Hepatocyte (in vitro differentiated cells): ENCODE measurements at places on chromosomes 6 and 20. TPM values are rescaled to one million over a fixed set of nuclear protein-coding genes. Genes with fewer than 3 reads are reported as not detected.

GRCh38 chr6:88810701-88811100 is 152.7 kb downstream of the RNGTT start:
- H3K4me1 ChIP-seq: no peaks in the 10 kb centered on the region
- no peak for DNase-seq
- H3K27me3 ChIP-seq: no peaks in the 10 kb centered on the region
- H3K27ac ChIP-seq: no peak overlapping the region
- H3K36me3 ChIP-seq: no peaks in the 10 kb centered on the region

- no peaks in the 10 kb centered on the region for H3K27me3 ChIP-seq
- no peak overlapping the region for H3K4me3 ChIP-seq
- H3K36me3 ChIP-seq: no peaks in the 10 kb centered on the region
- DNase-seq: no peak
- H3K27ac ChIP-seq: no peak overlapping the region
These were observed 39.7 kb downstream of the LBP start for GRCh38 chr20:38386004-38386403.

GRCh38 chr20:59346061-59346460 is 45.6 kb downstream of the EDN3 start:
- H3K27me3 ChIP-seq: no peaks in the 10 kb centered on the region
- peaks cover 18% of the 10 kb centered on the region for H3K4me1 ChIP-seq
- H3K36me3 ChIP-seq: no peaks in the 10 kb centered on the region
- DNase-seq: no peak

- no peak overlapping the region for H3K4me3 ChIP-seq
- no peak overlapping the region for H3K27ac ChIP-seq
- H3K36me3 ChIP-seq: no peaks in the 10 kb centered on the region
- no peak for DNase-seq
- no peaks in the 10 kb centered on the region for H3K4me1 ChIP-seq
These were observed 203.2 kb downstream of the COL9A1 start for GRCh38 chr6:70099732-70100131.

- H3K4me3 ChIP-seq: no peak overlapping the region
- H3K4me1 ChIP-seq: peaks cover 5% of the 10 kb centered on the region
- H3K36me3 ChIP-seq: no peaks in the 10 kb centered on the region
- no peak for DNase-seq
- no peaks in the 10 kb centered on the region for H3K27me3 ChIP-seq
These were observed 124.5 kb upstream of the SALL4 start for GRCh38 chr20:51926670-51927305.

DNA sequence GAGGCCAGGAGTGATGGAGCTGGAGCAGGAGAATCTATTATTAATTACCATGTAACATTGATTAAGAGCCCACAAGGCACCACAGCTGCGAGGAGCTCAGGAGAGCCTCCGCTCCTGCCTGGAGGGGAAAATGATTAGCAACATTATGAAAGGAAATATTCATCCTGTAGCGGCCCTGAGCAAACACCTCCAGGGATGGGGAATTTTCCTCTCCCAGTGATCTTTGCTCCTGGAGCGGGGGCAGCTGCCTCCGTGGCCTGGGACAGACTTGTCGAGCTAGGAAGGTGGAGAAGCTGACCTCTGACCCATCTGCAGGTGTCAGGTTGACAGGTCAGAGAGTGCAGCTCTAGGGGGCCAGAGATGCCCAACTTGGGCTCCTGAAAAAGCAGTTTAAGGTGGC is 40.1 kb upstream of the SIRPA start:
- peaks cover 6% of the 10 kb centered on the region for H3K4me1 ChIP-seq
- peak; percentile 51 for DNase-seq
- H3K27me3 ChIP-seq: no peaks in the 10 kb centered on the region
- peak overlapping the region; percentile 46 for H3K27ac ChIP-seq
- H3K4me3 ChIP-seq: no peak overlapping the region

DNA sequence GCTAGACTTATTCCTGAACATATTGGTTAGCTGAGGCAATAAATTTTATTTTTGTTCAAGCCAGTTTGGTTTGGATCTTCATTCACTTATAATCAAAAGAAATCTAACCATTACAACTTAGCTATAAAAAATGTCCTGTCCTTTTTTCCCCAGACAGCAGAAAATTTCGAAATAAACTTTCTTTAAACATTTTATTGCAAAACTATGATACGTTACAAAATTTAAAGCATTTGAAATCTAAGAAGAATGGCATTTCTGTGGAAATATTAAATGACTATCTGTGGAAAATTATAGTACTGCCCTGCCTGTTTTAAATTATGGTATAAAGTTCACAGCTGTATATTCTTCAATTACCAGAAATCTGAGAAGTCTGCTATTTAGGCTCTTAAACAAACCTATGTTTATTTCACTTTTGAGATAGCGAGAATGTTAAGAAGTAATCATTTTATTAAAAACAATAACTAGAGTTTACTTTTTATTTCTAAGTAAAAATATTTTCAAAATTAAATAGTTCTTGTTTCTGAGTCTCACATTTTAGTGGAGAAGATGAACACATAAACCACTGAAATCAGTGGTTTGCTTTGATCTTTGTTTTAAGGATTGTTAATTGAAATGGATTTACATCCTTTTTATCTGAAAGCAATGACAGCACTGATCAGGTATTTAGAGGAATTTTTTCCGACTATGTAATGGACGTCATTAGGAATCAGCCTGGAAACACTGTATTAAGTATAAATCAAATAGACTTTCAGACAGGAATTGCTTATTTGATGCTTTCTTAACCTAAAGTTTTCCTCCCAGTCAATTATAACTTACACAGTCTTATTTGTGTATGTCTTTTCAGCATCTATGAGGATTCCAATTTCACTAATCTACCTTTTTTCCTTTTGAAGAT is 553.7 kb downstream of the COL12A1 start:
- H3K4me3 ChIP-seq: no peak overlapping the region
- H3K36me3 ChIP-seq: no peaks in the 10 kb centered on the region
- H3K4me1 ChIP-seq: no peaks in the 10 kb centered on the region
- no peaks in the 10 kb centered on the region for H3K27me3 ChIP-seq
- no peak for DNase-seq

GRCh38 chr20:38275815-38276550 is 15.4 kb upstream of the KIAA1755 start:
- no peak overlapping the region for H3K27ac ChIP-seq
- H3K4me3 ChIP-seq: no peak overlapping the region

The DNMT3B gene
- 4.3 and 4.5 TPM in 2 replicates for total RNA-seq

The PTCHD4 gene
- total RNA-seq: 2.3 and 2.9 TPM in 2 replicates
